ENCODE measurements at places on chromosomes 6 and 20.

DNA sequence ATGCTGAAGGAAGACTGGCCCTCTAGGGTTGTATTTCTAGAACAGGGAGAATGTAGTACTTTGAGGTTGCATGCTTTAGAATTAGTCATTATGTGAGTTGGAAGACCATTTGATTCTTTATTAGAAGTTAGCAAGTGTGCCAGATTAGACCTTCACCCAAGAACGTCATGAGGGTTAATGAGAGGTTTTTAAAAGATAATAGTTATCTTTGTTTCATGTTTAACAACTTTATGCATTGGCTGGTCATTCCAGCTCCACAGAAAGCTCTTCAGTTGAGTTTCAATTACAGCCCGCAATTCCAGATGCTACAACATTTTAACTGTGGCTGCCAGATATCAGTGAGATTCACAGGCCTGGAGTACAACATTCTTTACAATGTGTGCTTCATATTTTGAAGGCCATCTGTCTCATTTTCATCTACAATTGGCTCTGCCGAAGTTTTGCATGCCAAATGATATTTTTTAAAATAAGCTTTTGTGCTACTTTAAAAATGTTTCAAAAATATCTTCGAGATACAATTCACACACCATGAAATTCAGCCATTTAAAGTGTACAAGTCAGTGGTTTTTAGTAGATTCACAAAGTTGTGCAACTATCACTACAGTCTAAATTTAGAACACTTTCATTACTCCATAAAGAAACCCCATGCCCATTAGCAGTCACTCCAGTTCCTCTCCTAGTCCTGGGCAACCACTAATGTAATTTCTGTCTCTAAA is 61.1 kb upstream of the FBXO30 start:
- no peak for DNase-seq

DNA sequence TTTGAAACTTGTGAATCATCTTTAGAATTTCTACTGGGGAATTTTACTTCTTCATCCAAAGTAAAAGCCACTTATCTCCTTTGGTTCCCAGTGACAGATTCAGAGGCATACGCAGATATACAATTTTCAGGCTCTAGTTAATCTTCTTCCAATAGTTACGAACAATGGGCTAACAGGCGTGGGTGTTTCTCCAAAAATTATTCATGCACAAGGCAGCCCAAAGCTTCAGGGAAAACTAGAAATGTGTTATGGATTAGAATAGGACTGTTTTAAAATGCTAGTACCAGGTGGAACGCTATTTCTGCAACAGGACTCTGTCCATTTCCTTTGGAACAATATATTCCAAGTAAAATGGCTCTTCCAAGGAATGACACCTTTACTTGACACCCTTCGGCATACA is 102.2 kb downstream of the ZNF217 start:
- DNase-seq: no peak

DNA sequence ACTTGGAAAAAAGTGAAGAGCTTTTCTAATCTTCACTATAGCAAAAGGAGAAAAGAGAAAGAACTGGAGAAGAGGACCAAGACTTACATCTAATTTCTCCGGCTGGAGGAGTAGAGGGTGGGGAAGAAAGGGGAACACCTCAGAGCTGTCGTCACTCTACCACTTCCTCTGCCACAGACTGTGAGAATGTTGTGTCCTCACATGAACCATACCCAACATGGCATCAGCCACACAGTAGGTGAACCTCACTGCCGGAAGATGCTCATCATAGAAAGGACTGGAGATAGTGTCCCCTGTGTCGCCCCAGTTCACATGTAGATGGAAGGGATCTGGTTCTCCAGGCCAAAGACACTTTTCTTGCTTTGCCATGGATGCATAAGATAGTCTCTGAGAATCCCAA is 604.4 kb upstream of the NOX3 start:
- DNase-seq: no peak

DNA sequence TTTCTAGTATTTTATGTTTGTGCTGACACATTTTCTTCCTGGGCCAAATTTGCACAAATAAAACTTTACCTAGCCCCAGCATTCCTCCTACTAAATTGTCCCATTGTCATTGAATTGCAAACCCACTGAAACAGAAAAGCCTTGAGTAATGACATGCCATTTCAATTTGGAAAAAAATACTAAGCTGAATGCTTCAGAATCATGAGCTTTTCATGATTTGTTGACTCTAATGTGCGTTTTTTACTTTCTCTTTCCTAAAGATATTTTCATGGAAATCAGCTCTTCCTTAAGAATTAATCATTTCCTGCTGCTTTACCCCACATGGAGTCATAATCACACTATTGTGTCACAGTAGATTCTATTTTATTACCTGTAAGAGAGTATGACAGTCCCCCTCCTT is 47.4 kb downstream of the TRDN start:
- no peak for DNase-seq

DNA sequence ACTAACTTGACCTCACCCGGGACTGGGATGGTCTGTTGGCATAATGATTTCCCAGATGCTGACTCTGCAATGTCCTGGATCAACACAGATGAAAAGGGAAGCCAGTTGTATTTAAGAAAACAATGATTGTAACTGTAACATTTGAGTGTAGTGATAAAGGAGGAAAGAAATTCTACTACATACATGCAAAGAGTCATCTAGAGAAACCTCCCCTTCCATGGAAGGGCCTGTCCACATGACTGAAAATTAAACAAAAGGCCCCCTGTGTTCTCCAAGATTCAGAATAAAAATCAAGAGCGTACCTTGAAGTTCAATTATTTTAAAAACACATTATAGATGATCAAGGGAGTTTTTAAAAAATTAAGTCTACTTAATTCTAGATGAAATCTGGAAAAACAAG is 151.2 kb downstream of the FOXC1 start:
- no peak for DNase-seq

GRCh38 chr6:156191895-156192294 is 585.3 kb upstream of the ARID1B start:
- no peak for DNase-seq

- DNase-seq: no peak
Measured at GRCh38 chr6:96990989-96991388, 66.5 kb downstream of the KLHL32 start.

DNA sequence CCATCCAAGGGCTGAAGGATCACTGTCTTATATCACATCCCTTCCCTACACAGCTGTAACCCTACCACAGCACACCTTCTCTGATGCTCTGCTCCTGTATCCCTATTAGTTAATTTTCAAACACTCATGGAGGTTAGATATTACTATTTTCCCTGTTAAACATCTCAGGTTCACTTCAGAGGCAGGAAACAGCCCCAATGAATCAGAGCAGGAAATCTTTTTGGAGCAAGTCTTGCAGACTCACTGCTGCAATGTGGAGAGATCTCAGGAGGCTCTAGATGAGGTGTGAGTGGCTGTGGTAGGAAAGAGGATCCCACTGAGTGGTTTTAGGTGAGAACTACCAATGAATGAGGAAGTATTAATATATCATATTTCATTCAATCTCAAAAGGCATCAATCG is 19.7 kb upstream of the HTR1B start:
- no peak for DNase-seq

DNA sequence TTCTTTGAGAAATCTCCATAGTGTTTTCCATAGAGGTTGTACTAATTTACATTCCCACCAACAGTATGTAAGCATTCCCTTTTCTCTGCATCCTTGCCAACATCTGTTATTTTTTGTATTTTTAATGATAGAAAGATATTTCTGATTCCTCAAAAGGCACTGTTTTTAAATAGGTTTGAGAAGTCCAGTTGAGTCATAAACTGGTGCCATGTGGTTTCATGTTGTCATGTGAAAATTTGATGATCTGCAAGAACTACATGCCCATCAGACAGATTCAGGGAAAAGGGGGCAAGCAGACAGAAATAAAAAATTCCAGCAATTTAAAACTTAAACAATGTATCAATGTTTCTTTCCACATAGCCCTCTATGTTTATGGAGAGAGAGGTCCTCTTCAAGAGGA is 227.5 kb downstream of the KCNQ5 start:
- DNase-seq: no peak

GRCh38 chr6:36963451-36964290 is 9.1 kb downstream of the PI16 start:
- DNase-seq: no peak

GRCh38 chr6:87682310-87682709 is 19.7 kb downstream of the AKIRIN2 start:
- no peak for DNase-seq

DNA sequence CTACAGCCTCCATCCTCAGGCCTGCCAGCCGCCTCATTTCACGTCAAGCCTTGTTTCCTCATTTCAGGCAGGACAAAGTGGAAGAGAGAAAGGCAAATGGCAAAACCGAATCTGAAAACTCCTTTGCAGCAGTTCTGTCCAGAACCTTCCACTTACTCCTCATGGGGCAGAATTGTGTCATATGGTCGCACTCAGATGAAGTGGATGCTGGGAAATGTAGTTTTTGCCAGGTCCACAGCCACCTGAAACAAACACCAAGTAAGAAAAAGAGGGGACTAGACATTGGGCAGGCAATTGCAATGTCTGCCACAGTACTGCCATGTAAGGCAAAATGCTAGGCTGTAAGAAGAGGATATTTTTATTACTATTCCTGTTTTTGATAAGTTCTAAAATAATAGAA is 44.9 kb downstream of the ISM1 start:
- no peak for DNase-seq

DNA sequence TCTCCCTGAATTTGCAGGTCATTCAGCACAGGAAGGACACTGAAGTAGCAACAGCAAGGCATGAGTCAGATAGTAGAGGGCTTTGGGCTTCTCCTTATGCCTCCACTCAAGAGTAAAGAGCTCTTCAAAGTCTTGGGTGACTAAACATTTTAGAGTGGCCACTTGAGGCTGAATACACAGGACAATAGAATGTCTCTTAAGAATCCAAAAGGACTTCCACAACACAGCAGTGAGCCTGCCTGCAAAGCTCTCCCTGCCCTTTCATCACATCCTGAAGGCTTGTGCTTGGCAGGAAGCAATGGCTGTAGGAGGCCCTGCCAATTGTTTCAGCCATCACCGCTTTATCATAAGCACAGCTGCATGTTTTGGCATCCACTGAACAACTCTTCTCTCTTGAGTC is 36.8 kb downstream of the FOXQ1 start:
- DNase-seq: no peak

DNA sequence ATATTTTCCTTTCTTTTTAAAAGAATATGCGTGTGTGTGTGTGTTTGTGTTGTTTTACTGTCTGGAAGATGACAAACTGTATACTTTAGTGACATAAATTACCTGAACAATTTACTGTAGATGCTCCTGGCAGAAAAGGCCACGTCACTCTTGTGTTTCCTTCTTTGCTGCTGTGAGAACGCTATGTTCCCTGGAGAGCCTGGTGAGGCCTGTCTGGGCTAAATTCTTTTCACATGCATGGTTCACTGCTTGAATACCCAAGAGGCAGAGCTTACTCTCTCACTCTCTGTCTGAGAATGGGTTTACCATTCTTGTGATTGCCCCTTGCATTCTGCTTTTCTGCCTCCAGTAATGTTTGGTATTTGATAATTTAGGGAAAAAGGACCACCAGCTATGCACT is 64.3 kb downstream of the EDN1 start:
- no peak for DNase-seq

- no peak for DNase-seq
Measured at GRCh38 chr20:51285684-51286083, 256.8 kb downstream of the NFATC2 start.

DNA sequence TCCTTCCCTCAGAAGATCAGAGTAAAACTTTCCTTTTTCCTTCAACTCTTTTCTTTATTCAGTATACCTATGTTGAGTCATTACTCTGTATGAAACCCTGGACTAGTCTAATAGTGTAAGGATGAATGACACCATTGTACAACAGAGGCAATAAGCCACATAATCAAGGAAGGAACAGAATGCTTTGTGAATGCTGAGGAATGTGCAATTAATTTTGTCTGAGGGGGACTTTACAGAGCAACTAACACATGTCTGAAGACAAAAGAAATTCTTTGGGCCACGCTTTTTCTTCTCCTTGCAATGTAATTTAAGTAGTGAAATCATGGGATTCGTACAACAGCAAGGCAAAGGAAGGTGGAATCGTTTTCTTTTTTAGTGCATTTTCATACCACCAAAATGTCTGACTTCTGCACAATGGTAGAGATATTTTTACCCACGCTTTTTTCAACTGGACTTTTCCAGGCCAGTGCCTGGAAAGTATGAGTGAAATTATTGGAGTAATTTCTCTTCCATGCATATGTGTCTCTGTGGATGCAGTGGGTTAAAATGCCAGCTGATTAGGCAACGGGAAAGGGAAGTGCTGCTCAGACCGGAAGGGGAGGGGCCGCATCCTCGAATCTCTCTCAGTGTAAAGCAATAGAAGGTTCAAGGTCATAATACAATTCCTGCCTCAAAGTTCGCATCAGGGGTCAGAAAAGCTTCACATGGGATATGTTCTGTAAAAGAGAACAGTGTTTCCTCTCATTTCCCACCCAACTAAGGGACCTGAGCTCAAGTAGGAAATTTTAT is 89.9 kb upstream of the MTHFD1L start:
- no peak for DNase-seq

GRCh38 chr20:33843050-33843449 is 31.9 kb downstream of the CHMP4B start:
- DNase-seq: no peak

GRCh38 chr20:19709635-19710335 is 48.3 kb upstream of the RIN2 start:
- DNase-seq: no peak

DNA sequence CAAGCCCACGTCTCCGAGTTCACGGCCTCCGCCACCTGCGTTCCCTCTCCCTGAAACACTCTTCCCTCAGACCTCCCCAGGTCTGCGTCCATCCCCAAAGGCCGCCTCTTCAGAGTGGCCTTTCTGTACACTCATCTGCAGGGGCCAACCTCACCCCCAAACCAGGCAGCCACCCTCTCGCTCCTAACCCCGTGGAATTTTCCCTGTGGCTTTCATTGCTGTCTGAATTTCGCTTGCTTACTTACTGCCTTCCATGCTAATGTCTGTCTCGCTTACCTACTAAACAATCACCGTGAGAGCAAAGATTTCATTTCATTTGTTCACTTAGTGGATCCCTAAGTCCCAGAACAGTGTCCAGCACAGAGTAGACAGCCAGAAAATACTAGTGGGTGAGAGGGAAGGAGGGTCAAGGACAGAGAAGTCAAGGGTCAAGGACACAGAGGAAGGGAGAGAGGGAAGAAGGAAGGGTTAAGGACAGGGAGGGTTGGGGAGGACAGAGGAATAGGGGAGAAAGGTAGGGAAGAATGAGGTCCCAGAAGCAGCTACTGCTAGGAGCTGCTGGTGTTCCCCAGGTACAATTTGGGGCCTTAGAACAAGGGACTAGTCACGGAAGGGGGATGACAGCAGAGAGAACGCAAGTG is 114.7 kb downstream of the NFATC2 start:
- DNase-seq: no peak

DNA sequence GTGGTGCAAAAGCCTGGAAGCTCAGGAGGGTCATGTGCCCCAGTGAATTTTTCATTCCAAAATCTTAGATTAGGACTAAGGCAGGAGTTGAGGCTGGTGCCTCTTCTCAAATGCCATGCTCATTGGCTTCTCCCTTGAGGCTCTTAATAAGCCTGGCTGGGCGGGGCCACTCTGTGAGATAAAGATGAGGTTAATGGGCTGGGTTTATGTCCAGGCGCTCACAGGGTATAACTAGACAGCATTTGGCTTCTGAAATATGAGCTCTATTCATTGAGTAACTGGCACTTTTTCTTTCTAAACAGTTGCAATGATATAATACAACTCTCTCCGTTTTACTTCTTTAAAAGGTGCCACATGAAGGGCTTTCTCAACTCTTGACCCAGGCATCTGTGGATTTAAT is 156.3 kb downstream of the SCML4 start:
- DNase-seq: no peak

- no peak for DNase-seq
Measured at GRCh38 chr6:111551521-111552231, 54.0 kb downstream of the TRAF3IP2 start.

All from stimulated activated CD8-positive, alpha-beta memory T cell treated with anti-CD3 and anti-CD28 coated beads, Interleukin-7, amount 100 ng/mL, for 1 hour (primary cell).